ENCODE measurements at places on chromosomes 7 and 10. TPM values are rescaled to one million over a fixed set of nuclear protein-coding genes. Genes with fewer than 3 reads are reported as not detected.

Gene SORCS1
- total RNA-seq: not detected

Gene SCART1
- total RNA-seq: 0.20 TPM

Gene MYH16
- total RNA-seq: 0.34 TPM

Gene VENTX
- total RNA-seq: not detected

Gene ACSM6
- not detected for total RNA-seq

Gene OR13A1
- 0.15 TPM for total RNA-seq

Gene EVX1
- not detected for total RNA-seq

Gene SMO
- total RNA-seq: 3.1 TPM

Gene GLCCI1
- 4.1 TPM for total RNA-seq

Gene ICA1
- total RNA-seq: not detected

Gene CFAP46
- total RNA-seq: not detected

Gene HILPDA
- 17.0 TPM for total RNA-seq

Gene CHN2
- total RNA-seq: not detected

Gene UCMA
- not detected for total RNA-seq

Gene GPR85
- total RNA-seq: 0.15 TPM
